ENCODE measurements at places on chromosomes 11 and 22. TPM values are rescaled to one million over a fixed set of nuclear protein-coding genes. Genes with fewer than 3 reads are reported as not detected.

The WNT11 gene
- not detected for total RNA-seq

- no peaks in the 10 kb centered on the region for H3K4me1 ChIP-seq
- DNase-seq = no peak
- no peaks in the 10 kb centered on the region for H3K27me3 ChIP-seq
- H3K27ac ChIP-seq = no peak overlapping the region
- no peak overlapping the region for H3K4me3 ChIP-seq
- no peaks in the 10 kb centered on the region for H3K36me3 ChIP-seq
These were observed 18.2 kb downstream of the RTN4R start for GRCh38 chr22:20249797-20250354.

- peaks cover 93% of the 10 kb centered on the region for H3K36me3 ChIP-seq
- no peaks in the 10 kb centered on the region for H3K27me3 ChIP-seq
- no peak for DNase-seq
- H3K27ac ChIP-seq = no peak overlapping the region
- H3K4me1 ChIP-seq = no peaks in the 10 kb centered on the region
These were observed 14.7 kb upstream of the CHRNA10 start for GRCh38 chr11:3685923-3686322.

DNA sequence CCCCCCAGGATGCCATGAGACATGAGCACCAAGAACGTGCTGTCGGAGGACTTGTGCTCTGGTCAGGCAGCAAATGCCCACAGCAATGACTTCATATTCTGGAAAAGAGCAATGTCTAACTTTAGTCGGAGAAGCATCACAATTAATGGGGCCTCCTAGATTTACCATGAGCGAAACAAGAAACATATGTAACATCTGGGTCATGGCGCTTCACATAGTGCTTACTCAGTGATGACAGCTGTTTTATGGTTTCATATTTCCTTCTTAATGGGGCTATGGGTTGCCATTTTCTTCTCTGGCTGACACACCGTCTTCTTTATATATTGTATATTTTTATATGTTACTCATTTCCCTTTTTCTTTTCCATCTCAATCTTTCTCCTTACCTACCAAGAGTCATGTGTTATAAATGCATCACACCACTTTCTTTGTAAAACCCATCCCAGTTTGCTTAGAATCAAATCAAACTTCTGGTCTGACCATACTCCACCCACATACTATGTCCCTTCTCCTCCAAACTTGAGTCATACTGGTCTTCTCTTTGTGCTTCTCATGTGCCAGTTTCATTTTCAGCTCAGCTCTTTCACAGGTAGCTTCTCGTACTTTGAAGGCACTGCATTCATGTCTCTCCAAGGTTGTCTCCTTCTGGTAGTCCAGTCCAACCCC, 9.4 kb upstream of the CASP12 start:
- no peak for DNase-seq
- H3K36me3 ChIP-seq = no peaks in the 10 kb centered on the region
- no peak overlapping the region for H3K4me3 ChIP-seq

DNA sequence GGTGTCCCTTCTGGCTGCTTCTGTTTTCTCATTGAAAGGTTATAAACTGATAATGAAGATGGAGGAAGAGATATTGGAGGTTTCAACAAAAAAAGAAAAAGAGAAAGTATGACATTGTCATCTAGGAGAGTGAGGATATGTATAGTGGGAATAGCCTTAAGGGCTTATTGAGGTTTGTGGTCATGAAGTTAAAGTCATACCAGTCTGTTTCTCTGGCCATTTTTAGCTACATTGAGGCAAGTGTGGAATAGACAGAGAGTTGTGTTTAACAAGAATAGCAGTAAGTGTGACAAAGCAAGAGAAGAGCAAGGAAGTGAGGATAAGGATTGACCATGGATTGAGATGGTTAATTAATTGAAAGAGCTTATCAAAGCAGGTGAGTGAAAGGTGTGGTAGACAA, 110.4 kb downstream of the ELP4 start:
- DNase-seq = no peak
- no peaks in the 10 kb centered on the region for H3K36me3 ChIP-seq
- no peak overlapping the region for H3K4me3 ChIP-seq
- no peaks in the 10 kb centered on the region for H3K27me3 ChIP-seq

The TPBGL gene
- total RNA-seq = not detected

GRCh38 chr22:31085493-31085824, 4.3 kb downstream of the SMTN start:
- H3K4me1 ChIP-seq = peaks cover 32% of the 10 kb centered on the region
- H3K4me3 ChIP-seq = peak overlapping the region; percentile 38
- no peak for DNase-seq

The GPHA2 gene
- total RNA-seq = not detected

GRCh38 chr11:83070731-83071566, 748 bp downstream of the RAB30 start:
- H3K4me1 ChIP-seq = peaks cover 15% of the 10 kb centered on the region
- DNase-seq = no peak
- H3K27ac ChIP-seq = peak overlapping the region; percentile 74

The LRRC55 gene
- not detected for total RNA-seq

DNA sequence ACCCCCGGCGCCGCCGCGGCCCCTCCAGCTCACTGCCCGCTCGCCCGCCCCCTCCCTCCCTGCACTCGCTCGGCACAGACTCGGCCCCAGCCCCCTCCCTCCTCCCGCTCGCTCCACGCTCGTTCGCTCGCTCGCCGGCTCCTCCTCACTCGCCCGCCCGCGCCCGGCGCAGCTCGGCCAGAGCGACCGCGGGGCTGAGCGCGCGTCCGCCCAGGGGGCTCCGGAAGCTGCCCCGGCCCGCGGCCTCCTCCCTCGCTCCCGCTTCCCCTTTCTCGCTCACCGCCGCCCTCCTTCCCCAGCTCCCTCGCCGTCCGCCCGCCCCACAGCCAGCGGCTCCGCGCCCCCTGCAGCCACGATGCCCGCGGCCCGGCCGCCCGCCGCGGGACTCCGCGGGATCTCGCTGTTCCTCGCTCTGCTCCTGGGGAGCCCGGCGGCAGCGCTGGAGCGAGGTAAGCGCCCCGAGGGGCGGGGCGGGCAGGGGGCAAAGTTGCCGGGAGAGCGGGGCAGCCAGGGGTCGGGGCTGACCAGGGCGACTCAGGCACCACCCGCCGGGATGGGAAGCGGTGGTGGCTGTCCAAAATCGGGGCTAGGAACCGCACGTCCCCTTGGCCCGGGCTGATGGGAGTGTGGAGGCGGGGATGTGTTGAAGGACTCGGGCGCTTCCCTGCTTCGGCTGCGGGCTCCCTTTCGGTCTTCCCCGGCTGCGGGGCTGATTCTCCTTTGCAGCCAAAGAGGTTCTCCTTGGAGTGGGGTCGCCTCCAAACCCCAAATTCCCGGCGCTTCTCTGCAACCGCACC, at the start of gene SEZ6L:
TSS of gene SEZ6L (plus strand) at position 148 of the 797 bp plus-strand sequence. CDS start at position 356, 208 bp downstream.
- no peak for DNase-seq
- peaks cover 69% of the 10 kb centered on the region for H3K27me3 ChIP-seq
- peaks cover 5% of the 10 kb centered on the region for H3K4me1 ChIP-seq
- no peak within 1 kb of the TSS for H3K4me3 ChIP-seq
- H3K27ac ChIP-seq = no peak within 1 kb of the TSS
- no peaks in the 10 kb centered on the region for H3K36me3 ChIP-seq

The KRTAP5-1 gene
- not detected for total RNA-seq

DNA sequence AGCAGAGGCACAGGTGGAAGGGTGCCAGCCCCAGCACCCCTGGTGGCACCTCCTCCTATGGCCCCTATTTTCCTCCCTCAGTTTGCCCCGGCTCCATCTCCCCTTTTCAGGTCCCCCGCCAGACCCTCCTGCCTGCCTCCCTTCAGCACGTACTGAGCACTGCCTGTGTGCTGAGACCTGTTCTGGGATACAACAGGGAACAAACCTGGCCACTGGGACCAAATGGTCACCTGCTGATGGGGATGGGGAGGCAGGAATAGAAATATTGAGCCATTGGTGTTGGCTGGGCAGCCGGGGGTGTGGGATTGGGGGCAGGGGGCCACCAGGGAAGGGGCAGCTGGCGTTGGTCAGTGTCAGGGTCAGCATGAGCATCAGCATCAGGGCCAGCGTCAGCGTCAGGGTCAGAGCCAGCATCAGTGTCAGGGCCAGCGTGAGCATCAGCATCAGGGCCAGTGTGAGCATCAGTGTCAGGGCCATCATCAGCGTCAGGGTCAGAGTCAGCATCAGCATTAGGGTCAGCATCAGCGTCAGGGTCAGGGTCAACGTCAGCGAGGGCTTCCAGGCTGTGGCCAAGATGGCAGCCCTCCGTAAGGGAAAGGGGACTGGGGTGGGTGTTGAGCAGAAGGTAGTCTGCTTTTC, 7.5 kb downstream of the ZNF74 start:
- no peak overlapping the region for H3K4me3 ChIP-seq
- peaks cover under 1% of the 10 kb centered on the region for H3K4me1 ChIP-seq
- no peak for DNase-seq

The OR8J3 gene
- total RNA-seq = not detected

The PHF21B gene
- total RNA-seq = 1.3 TPM

DNA sequence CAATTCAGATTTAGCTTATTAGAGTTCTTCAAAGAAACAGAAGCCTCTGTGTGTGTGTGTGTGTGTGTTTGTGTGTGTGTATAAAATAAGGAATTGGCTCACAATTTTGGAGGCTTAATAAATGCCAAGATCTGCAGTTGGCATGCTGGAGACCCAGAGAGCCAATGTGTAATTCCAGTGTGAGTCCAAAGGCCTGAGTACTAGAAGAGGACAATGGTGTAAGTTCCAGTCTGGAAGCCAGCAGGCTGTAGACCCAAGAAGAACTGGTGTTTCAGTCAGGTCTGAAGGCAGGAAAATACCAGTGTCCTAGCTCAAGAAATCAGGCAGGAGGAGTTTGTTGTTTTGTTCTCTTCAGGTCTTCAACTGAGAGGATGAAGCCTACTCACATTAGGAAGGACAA, 20.0 kb downstream of the TMEM135 start:
- H3K4me3 ChIP-seq = no peak overlapping the region
- H3K4me1 ChIP-seq = no peaks in the 10 kb centered on the region
- no peaks in the 10 kb centered on the region for H3K27me3 ChIP-seq
- no peak overlapping the region for H3K27ac ChIP-seq

DNA sequence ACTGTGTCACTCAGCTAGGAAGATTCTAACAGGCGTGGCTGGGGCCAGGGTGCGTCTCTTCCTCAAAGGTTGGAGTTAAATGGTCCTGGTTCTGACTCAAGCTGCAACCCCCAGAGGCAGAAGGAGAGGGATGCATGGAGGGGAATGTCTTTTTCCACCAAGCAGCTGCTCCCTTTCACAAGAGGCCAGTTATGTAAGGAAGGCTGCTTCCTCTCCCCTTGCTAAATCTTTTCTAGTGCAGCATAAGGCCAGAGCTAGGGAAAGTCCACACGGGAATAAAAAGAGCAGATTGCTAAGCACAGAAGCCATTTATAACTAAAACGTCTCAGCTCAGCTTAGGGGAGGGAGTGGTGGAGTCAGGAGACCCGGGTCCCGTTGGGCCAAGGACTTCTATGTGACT, 10.0 kb downstream of the PVALB start:
- no peak for DNase-seq
- H3K4me3 ChIP-seq = no peak overlapping the region
- H3K36me3 ChIP-seq = no peaks in the 10 kb centered on the region
- H3K4me1 ChIP-seq = no peaks in the 10 kb centered on the region
- H3K27me3 ChIP-seq = peaks cover 38% of the 10 kb centered on the region

- H3K27ac ChIP-seq = no peak overlapping the region
- no peaks in the 10 kb centered on the region for H3K36me3 ChIP-seq
- no peak for DNase-seq
- no peak overlapping the region for H3K4me3 ChIP-seq
- H3K27me3 ChIP-seq = no peaks in the 10 kb centered on the region
- H3K4me1 ChIP-seq = no peaks in the 10 kb centered on the region
These were observed 433.2 kb downstream of the GUCY1A2 start for GRCh38 chr11:106585061-106585460.

- no peaks in the 10 kb centered on the region for H3K27me3 ChIP-seq
- DNase-seq = no peak
- H3K4me1 ChIP-seq = no peaks in the 10 kb centered on the region
- H3K36me3 ChIP-seq = no peaks in the 10 kb centered on the region
These were observed 98.0 kb upstream of the OR5AK2 start for GRCh38 chr11:56890584-56891305.

The PHOX2A gene
- total RNA-seq = not detected

DNA sequence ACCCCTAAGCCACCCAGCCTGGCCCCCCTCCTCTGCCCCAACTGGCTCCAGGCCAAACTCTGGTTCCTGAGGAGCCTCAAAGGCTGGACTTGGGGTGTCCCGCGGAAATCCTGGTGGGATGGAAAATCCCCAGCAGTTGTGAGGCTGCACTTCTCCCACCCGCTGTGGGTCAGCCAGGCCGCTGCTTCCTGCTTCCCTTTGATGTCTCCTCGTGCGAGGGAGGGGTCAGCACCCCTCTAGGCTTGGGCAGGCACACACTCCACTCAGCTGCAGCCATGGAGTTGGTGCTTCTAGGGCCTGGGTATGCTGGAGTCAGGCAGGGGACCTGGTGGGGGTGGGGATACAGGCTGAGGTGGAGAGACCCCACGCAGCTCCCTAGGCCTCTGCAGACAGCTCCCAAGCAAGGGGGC, 12.0 kb downstream of the KCNQ1OT1 start:
- peaks cover 67% of the 10 kb centered on the region for H3K36me3 ChIP-seq
- no peak overlapping the region for H3K27ac ChIP-seq
- no peak overlapping the region for H3K4me3 ChIP-seq
- H3K27me3 ChIP-seq = no peaks in the 10 kb centered on the region

DNA sequence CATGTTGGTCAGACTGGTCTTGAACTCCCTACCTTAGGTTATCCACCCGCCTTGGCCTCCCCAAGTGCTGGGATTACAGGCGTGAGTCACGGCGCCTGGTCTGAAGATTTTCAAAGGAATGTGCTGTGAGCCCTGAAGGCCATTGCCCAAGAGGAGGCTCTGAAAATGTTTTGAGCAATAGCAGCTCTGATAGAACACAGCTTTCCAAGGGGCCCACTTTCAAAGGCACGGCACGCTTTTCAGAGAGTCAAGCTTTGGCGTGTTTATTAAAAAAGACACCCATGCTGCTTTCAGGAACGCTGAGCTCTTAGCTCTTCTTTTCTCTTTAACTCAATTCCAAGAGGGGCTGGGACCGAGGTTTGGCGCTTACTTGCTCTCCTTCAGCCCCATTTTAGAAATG, 73.8 kb upstream of the CDON start:
- no peak overlapping the region for H3K27ac ChIP-seq
- H3K4me1 ChIP-seq = no peaks in the 10 kb centered on the region

DNA sequence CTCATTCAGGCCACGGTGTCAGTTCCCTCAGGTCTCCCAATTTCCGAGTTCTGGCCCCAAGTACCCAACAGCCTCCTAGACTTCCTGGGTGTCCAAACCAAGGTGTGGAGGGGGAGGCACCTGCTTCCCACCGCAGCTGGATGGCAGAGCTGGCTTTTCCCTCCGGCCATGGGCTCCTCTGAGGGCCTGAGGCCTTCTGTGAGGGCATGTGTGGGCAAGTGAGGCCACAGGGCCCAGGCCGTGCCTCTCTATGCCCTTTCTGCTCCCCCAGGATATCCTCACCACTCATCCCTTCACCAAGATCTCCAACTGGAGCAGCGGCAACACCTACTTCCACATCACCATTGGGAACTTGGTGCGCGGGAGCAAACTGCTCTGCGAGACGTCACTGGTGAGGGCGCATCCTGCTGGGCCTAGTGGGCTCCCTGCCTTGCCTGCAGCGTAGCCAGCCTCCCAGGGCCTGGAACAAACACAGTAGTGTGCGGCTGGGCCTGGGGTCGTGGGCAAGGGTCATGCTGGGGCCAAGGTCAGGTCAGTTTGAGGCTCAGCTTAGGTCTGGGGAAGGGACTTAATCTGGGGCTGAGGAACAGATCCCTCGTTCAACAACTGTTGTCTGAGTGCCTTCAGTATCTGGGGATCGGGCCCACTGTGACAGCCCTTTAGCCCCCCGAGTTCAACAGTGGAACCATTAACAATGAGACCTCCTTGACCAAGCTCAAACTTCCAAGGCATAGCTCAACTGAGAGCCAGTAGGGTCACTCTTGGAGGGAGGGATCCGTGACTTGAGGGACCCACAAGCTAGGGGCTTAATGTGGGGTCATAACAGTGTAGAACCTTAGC, 85.8 kb downstream of the MYO7A start:
- H3K4me3 ChIP-seq = no peak overlapping the region
- DNase-seq = peak; percentile 17
- H3K4me1 ChIP-seq = no peaks in the 10 kb centered on the region
- H3K27me3 ChIP-seq = no peaks in the 10 kb centered on the region
- H3K36me3 ChIP-seq = no peaks in the 10 kb centered on the region
